ENCODE measurements at places on chromosomes 7 and 10. TPM values are rescaled to one million over a fixed set of nuclear protein-coding genes. Genes with fewer than 3 reads are reported as not detected.

Gene GSTO2
- total RNA-seq: 0.73 TPM

Gene ANKRD61
- total RNA-seq: 0.18 TPM

Gene SFRP4
- not detected for total RNA-seq

Gene EBF3
- not detected for total RNA-seq

Gene MOGAT3
- total RNA-seq: not detected

Gene FXYD4
- total RNA-seq: 0.30 TPM

Gene BPGM
- total RNA-seq: 22.3 TPM

Gene WDFY4
- total RNA-seq: 1.0 TPM

Gene SPDYE2B
- not detected for total RNA-seq

Data from T-helper 2 cell treated with Interferon-gamma antibody and Interleukin-4, amounts not matched to agents 100 ng/mL and 5 ng/mL, for 36 hours (primary cell).